ENCODE measurements at places on chromosomes 2 and 18.

DNA sequence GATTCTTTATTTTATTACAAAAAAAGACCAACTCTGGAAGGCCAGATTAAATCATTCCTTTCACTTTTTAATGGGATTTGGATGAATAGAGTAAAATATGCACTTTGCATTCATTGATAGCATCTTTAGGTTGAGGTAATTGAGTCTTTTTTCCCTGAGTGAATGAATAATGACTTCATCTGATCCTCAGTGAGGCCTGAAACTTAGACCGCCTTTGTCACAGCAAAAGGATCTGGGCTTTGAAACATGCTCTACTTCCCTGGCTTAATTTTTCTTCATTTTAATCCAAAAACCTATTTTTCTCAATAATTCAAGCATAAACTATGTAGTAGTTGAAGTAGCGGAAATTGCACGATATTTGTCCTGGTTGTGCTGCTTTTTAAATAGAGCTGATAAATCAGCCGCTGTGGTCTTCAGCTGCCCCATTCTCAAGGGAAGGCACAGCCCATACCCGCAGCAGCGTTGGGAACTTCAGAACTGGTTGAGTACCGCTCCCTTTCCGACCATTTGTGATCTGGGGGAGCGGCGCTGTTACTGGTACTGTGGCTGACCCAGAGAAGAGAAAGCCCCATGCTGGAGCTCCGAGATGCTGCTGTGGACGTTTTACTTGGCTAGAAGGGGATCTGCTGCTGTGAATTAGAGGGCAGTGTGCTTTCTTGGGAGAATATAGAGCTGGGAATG is 145.3 kb upstream of the NFATC1 start:
- no peak for DNase-seq

- DNase-seq, result no peak
Observed at GRCh38 chr2:42602218-42602875, 33.9 kb downstream of the MTA3 start.

GRCh38 chr2:157305723-157306110 is 19.9 kb downstream of the ERMN start:
- no peak for DNase-seq

DNA sequence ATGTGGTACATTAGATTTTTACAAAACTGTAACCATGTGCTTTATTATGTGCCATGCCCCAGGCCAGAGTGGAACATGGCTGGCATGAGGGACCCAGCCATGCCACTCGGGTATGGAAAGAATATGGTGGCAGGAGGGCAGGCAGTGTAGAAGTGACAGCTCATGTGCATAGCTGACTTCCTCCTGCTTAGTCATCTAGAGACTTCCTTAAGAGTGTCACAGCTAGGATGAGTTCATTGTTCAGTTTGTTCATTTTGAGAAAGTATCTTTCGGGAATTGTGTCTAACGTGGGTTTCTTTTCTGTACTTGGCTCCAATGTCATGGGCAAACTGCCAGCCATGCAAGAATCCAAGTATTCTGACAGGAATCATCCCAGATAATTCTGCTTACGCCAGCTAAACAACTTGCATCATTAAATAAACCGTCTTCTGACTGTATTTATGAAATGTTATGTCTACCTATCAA is 94.3 kb upstream of the ITGB6 start:
- no peak for DNase-seq

DNA sequence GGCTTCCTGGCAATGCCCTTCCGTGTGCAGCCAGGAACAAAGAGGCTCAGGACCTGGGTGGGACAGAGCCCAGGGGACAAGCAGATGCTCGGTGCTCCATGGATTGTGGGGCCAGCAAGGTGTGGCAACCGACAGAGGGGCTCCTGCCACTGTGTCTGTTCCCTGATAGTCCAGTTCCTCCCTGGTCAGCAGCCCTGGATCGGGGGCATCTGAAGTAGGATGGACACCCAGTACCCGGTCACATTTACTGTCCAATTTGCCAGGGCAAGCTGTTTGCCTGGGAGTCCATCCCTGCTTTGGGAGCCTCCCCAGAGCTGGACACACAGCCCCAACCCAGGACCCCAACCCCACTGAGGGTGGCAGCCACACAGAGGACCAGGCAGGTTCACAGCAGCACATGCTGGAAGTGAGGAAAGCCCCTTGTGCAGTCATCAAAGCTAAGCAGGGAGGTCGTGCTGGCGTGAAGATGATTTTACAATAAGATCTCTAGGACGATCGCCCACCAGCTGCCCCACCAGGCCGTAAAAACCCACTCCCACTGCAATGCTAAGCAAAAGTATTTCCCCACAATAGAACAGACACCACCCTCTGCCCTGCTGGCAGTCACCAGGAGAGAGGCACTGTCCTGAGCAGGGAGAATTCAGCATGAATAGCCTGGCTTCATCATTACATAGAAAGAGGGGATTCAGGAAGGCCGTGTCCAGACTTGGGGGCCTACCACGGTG is 141.7 kb downstream of the NDUFA10 start:
- DNase-seq, result no peak

- DNase-seq, result no peak
Observed at GRCh38 chr18:31209041-31209440, 46.4 kb upstream of the DSC1 start.

DNA sequence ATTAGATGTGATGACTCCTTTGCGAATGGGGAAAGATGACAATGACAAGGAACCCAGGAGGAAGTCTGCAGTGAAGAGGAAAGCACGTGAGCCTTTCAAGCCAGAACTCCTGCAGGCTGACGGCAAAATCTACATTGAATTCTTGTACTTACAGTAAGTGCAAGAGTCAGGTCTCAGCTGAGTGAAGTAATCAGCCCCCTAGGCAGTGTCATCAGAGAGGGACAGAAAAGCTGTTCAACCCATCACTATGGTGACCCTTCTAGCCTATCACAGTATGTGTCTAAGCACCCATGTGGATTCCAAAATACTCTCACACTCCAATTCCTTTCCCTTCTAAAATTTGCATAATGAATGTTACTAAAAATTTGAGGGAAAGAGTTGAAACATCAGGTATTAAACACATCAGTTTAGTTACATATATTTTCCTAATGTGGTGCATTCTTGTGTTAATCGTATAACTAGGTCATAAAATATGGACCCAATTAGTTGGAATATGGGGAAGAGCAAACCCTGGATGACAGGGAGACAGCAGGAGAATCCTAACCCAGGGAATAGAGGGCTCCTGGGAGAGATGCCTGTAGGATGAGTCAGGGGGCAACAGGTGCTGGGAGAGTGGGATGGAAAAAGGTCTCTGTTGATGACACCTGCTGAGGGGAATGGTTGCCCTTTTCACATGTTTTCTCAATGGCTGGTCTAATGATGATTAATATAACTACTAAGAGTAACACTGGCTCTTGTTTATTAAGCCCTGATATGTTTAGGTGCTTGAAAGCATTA is 39.5 kb downstream of the VWC2L start:
- DNase-seq, result no peak

DNA sequence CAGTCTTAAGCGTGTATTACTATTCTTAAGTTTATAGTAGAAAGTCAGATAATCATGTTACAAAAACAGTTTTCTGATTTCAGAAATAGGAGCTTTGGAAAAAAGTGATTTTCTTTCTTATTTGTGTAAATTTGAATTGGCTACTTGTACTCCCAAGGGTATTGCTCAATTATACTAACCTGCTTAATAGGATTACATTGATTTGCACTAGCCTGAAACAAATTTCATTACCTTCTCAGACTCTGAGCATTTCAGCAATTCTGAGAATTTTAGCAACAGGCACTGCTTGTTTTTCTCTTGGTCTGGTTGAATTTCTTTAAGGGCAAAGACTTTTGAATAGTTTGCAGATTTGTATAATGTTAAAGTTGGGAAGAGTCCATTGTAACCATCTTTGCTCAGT is 87.2 kb upstream of the NXPH2 start:
- DNase-seq, result no peak

DNA sequence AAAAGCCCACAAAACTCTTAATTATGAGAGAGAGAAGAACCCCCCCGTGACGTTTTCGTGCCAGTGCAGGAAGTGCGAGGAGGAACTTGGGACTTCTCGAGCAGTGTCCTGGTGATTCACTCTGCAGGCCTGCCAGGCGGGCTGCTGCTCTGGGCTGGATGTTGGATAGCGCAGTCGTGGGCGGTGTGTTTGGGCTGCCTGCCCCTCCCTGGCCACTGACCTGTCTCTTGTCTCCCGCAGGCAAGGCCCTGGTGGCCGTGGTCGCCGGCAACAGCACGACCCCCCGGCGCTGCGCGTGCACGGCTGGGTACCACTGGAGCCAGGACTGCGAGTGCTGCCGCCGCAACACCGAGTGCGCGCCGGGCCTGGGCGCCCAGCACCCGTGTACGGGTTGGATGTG is 29.0 kb downstream of the TNFRSF11A start:
- no peak for DNase-seq

GRCh38 chr2:171318463-171318934 is 115.3 kb downstream of the METTL8 start:
- no peak for DNase-seq

GRCh38 chr2:70233926-70234325 is 14.5 kb downstream of the TIA1 start:
- no peak for DNase-seq

DNA sequence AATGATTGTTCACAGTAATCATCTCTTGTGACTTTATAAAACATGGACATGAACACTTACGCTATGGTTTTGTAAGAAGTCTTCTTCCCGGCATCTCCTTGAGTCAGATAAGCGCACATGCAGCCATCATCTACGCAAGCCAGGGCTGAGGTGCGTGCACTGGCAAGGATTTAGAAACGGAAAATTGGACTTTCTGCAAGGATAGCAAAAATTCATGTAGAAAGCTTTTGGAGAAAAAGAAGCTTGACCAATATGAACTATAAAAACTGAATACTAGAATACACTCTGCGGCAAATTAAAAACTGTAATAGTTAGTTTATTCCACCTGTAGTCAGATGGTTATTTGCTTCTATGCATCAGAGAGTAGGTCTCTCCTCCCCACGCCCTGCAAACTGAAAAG is 6.3 kb downstream of the NMS start:
- DNase-seq, result no peak

DNA sequence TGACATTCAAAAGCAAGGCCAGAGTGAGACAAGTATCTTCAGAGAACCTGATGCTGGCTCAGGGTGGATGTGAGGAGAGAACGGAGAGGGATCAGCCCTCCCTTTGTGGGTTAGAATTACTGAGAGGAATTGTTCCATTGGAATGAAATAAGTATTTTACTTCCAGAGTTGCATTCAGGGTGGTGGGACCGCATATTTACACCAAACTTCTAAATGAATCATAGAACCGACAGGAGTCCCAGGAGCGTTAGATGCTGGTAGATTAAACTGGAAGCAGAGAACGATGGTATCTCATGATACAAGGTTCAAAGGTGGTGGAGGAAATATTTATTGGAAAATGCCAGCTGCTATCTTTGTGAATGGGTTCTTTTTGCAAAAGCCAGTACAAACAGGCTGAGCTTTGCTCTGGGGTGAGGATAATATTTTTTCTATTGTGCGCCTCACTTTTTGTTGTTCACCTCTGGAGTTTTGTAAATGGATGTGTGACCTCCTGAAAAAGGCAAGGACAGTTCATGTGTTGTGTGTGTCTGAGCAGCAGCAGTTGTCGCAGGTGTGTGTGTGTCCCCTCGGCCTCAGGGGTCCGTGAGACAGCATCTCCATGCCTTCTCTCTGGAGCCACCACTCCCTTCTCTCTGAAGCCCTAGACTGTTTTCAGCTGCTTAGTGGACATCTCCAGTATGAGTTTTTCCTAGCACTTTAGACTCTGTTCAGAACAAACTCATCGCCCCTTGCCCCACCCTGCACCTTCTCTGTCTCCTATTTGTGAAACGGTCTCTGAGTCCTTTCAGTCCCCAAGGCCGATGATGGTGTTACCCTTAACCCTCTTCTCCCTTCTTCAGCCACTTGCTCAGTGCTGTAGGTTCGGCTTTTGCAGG is 17.8 kb downstream of the MTCL1 start:
- no peak for DNase-seq

- DNase-seq, result no peak
Observed at GRCh38 chr2:69575926-69576325, 67.6 kb downstream of the AAK1 start.

- peak; percentile 51 for DNase-seq
Observed at GRCh38 chr2:8684540-8684877, 2.7 kb downstream of the ID2 start.

DNA sequence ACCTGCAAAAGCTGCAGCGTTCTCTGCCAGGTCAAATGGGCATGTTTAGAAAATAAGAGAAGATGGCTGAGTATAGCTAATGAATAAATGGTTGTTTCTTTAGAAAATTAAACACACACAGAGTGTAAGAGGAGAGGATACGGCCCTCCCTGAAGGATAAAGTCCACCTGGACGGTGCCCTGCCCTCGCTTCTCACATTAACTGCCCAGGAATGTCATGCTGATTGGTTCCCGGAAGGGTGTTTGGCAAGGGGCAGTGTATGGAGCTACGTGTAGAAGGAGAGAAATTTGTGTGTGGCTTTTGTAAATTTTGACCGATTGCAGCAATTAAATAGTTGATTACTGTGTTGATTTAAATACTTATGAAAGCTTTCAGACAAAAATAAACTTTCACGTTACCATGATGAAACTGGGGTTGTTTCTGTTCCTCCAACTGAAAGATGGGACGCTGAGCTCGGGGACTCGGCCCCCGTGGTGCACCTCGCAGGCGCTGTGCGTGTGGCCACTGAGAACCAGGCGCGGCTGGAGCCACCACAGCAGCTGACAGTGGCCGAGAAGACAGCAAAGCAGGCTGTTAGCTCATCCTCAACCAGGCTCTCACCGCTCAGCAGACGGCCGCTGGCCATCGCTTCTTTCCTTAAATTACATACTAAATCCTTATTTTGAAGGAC is 22.7 kb downstream of the MPPE1 start:
- DNase-seq, result no peak
